SW 1271 (cell line): ENCODE measurements at places on chromosomes 4 and X.

DNA sequence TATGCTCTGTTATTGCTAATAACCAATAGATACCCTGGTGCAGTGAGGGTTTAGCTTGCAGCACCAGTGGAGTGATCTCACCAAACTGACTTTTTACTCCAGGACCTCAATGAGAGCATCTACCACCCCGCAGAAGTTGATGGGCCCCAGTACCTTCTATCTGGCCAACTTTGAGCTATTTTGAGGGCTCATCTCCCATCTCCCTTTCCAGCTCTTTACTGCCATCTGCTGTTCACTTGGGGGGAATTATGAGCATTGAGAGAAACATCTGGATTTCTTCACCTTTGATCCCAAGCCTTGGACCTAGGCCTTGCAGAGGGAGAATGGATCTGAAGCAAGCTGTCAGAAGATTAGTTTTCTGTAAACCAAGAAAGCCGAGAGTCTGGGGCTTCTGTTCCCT, 143.6 kb downstream of the TMEM164 start:
- DNase-seq, result no peak

DNA sequence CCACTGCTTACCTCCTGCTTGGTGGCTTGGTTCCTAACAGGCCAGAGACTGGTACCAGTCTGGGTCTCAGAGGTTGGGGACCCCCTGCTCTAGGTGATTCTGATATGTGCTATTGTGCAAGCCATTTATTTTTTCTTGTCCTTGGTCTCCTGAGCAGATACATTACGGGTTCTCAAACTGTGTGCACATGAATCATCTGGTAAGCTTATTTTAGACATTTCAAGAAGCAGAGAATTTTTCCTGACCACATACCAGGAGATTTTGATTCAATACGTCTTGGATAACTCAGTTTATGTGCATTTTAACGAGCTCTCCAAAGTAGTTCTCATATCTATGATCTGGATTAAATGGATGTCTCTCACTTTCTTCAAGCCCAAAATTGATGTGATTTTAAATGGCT, 77.2 kb downstream of the FHIP1A start:
- no peak for DNase-seq

DNA sequence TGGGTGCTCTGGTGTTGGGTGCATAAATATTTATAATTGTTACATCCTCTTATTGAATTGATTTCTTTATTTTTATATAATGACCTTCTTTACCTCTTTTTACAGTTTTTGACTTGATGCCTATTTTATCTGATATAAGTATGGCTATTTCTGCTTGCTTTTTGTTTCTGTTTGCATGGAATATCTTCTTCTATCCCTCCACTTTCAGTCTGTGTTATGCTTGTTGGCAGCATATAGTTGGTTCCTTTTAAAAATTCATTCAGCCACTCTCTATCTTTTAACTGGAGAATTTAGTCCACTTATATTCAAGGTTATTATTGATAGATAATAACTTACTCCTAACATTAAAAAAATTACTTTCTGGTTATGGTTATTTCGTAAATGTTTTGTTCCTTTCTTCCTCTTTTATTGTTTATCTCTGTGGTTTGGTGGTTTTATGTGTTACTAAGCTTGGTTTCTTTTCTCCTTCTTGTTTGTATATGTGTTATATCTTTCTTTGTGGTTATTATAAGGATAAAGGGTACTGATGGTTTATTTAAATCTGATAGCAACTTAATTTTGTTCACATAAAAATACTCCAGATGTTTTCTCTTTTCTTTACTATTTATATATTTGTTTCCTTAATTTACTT, 69.5 kb downstream of the IL15 start:
- DNase-seq, result no peak

GRCh38 chrX:10102046-10102704, 54.6 kb upstream of the CLCN4 start:
- DNase-seq, result no peak

GRCh38 chr4:2261110-2261852, 628 bp downstream of the MXD4 start:
- peak; percentile 15 for DNase-seq

DNA sequence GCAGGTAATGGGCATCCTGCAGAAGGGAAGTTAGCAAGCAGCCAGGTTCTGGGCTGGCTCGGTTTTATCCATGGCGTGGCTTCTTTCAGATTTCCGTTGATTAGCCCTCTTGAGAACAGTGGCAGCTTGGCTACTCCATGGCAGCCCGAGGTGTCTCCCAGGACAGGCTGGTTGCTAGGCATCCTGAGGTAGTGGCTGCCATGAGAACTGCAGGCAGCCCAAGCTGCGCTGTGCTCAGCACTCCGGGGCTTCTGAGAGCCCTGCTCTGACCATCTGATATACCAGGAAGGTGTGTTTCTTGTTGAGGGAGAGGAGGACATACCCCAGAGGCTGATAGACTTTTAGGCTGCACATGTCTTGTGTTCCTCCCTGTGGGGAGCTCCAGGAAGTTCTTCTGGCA, 253.4 kb upstream of the CASK start:
- no peak for DNase-seq

- peak; percentile 1 for DNase-seq
These were observed at the start of gene PUDP for GRCh38 chrX:7147978-7148854. Gene PUDP, minus strand, starts transcription at chrX:7148153. Its CDS starts 40 bp downstream, at chrX:7148113.
